ENCODE measurements at places on chromosomes 5 and 9. TPM values are rescaled to one million over a fixed set of nuclear protein-coding genes. Genes with fewer than 3 reads are reported as not detected.

DNA sequence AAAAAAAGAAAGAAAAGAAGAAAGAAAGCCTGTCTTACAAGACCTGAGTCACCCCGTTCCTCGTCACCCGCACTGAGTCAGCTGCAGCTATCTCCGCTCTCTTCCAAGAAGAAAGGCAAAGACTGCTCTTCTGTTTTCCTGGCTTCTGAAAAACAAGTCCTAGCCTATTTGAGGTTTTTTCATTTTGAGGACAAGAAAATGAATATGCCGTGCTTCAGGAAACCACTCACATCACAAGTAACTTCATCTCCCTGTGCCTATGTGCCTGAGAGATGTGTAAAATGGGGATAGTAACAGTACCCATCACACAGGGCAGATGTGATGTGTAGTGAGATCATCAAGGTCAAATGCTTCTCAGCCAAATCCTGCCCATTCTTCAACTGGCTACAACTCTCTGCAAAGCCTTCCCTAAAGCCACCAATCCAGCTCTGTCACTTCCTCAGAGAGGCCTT, 78.4 kb downstream of the GLDC start:
- no peaks in the 10 kb centered on the region for H3K27me3 ChIP-seq
- DNase-seq = peak; percentile 87
- H3K4me1 ChIP-seq = peaks cover 19% of the 10 kb centered on the region
- no peaks in the 10 kb centered on the region for H3K36me3 ChIP-seq
- peak overlapping the region; percentile 64 for H3K4me3 ChIP-seq

GRCh38 chr5:83925321-83925954, 204.8 kb upstream of the HAPLN1 start:
- no peaks in the 10 kb centered on the region for H3K36me3 ChIP-seq
- H3K27me3 ChIP-seq = peaks cover 80% of the 10 kb centered on the region
- H3K4me3 ChIP-seq = no peak overlapping the region
- no peak overlapping the region for H3K27ac ChIP-seq
- peaks cover 4% of the 10 kb centered on the region for H3K4me1 ChIP-seq

- H3K4me3 ChIP-seq = no peak overlapping the region
- H3K4me1 ChIP-seq = peaks cover under 1% of the 10 kb centered on the region
- H3K27ac ChIP-seq = no peak overlapping the region
- H3K27me3 ChIP-seq = no peaks in the 10 kb centered on the region
- DNase-seq = no peak
Observed at GRCh38 chr9:127285965-127286364, 21.4 kb downstream of the GARNL3 start.

The LYSMD3 gene
- 27.4 TPM for total RNA-seq

The GMCL2 gene
- not detected for total RNA-seq

- no peaks in the 10 kb centered on the region for H3K36me3 ChIP-seq
- H3K27ac ChIP-seq = no peak overlapping the region
- no peak overlapping the region for H3K4me3 ChIP-seq
- H3K4me1 ChIP-seq = peaks cover 6% of the 10 kb centered on the region
Observed at GRCh38 chr5:131225282-131225974, 38.4 kb upstream of the CDC42SE2 start.

- no peak for DNase-seq
- peak overlapping the region; percentile 7 for H3K27ac ChIP-seq
- H3K4me3 ChIP-seq = no peak overlapping the region
- peaks cover 11% of the 10 kb centered on the region for H3K4me1 ChIP-seq
Observed at GRCh38 chr5:73266176-73266738, 93.3 kb downstream of the TMEM174 start.

DNA sequence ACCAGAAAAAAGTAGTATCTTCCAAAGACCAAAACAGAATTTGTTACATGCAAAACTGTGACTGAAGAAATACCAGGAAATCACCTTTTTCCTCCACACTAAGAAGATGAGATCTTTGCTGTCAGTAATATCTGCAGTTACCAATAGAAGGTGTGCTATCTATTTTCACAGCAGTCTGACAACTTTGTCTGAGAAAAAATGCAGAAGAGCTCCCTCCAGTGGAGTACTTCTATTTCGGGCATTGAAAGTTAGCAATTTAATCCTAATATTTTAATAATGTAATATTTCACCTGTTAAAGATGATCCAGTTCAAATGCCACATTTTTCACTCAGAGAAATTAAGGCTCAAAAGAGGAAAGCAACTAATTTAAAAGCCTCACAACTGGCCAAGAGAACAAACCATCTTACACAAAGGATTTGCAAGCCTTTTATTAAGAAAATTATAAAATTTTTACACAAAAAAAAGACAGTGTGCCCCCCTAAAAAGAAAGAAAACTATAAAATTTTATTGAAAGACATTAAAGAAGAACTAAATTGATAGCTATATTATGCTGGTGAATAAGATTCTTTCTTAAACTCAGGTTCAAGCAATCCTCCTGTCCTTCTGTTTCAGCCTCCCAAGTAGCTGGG, 50.6 kb downstream of the DEPDC1B start:
- H3K36me3 ChIP-seq = no peaks in the 10 kb centered on the region
- DNase-seq = peak; percentile 63
- H3K27me3 ChIP-seq = no peaks in the 10 kb centered on the region
- no peak overlapping the region for H3K27ac ChIP-seq
- peaks cover 22% of the 10 kb centered on the region for H3K4me1 ChIP-seq

DNA sequence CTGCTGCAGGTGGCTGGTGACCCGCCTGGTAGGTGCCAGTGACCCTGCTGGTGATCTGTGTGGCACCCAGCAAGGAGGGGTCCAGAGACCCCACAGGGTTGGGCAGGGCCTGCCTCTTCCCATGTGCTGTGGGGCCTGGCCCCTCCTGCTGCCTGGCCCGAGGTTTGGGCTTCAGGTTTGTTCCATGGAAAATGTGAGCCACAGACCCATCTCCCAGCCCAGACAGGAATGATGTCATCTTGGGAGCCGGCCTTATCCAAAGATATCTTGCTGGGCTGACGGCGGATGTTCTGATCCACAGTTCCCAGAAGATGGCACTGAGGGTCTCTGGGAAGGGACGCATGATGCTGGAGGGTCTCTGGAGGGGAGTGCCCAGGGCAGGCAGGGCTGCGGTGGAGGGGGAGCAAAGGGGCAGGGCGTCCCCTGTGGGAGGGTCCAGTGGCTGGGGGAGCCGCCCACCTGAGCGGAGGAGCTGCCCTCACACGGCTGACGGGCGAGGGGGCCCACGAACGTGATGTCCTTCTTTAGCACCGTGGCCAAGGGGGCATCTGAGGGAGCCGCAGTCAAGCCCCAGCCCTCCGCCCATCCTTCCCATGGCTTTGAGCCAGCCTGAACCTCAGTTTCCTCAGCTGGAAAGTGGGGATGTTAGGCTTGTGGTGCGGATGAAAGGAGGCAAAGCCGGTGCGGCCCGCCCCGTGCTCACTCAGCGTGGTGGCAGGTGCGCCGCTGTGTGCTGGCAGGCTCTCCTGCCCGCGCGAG, 68.1 kb downstream of the COL5A1 start:
- H3K4me1 ChIP-seq = peaks cover 11% of the 10 kb centered on the region
- H3K27ac ChIP-seq = no peak overlapping the region
